ENCODE measurements at places on chromosomes 3 and 15.

- DNase-seq = no peak
Measured at GRCh38 chr3:100899440-100900091, 93.7 kb downstream of the ABI3BP start.

DNA sequence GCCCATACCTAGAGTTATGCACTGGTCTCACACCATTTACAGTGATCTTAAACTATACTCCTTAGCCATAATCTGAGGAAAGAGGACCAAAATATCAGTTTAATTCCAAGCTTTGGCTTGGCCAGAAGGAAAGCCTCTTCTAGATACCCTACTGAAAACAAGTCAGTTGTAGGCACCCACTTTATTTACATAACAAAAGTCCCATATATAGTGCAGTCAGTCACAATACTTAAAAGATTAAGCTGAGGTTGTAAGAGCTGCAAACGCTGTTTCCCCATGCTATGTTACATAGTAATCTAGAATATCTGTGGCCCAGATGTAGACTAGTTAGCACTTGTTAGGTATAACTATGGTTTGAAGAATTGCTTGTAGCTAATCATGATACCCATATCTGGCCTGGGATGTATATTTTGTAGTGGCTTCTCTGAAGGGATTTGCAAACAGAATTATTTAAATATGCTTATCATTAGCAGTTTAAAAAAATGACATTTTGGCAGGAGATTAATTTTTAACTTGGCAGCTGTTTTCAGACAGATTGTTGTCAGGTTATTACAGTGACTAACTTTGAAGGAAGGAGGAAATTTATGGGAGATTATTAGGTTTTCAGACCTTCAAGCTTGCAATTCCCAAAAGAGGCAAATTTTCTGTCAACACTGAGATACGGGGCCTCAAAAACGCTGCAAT, 160.4 kb upstream of the SLC2A2 start:
- no peak for DNase-seq

- DNase-seq = no peak
Measured at GRCh38 chr3:144106970-144107369, 135.3 kb downstream of the DIPK2A start.

GRCh38 chr15:72203507-72203837, 5.9 kb upstream of the GRAMD2A start:
- DNase-seq = peak; percentile 77

DNA sequence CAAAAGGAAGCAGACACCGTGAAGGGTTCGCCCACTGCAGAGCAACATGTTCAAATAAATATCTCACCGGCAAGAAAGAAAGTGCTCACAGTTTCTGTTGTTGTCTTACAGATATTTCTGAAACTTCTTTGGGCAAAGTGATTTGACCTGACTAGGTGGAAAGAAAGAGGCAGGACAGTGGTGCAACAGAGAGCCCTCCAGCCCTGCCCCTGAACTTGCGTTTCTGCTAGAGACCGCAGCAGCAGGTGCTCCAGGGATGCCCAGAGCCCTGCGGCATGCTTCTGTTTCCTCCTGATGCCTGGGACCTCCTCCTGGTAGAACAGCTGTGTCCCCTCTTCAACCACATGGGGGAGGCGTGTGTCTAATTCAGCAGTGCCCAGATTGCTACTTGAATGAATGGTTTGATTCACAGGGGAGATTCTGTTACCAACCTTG, 123.4 kb downstream of the ATP10A start:
- peak; percentile 2 for DNase-seq

DNA sequence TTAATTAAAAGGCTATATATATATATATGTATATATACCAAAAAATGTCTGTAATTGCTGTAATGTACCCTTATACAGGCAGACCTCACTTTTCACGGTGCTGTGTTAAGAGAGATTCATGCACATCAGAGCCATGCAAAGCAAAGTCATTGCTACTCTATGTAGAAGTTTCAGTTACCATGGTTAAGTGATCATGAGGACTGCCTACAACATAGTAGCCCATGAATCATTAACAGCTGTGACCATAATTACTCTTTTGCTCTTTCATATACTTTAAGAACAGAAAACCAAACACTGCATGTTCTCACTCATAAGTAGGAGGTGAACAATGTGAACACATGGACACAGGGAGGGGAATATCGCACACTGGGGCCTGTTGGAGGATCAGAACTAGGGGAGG, 225.3 kb upstream of the EPHA3 start:
- DNase-seq = peak; percentile 41

DNA sequence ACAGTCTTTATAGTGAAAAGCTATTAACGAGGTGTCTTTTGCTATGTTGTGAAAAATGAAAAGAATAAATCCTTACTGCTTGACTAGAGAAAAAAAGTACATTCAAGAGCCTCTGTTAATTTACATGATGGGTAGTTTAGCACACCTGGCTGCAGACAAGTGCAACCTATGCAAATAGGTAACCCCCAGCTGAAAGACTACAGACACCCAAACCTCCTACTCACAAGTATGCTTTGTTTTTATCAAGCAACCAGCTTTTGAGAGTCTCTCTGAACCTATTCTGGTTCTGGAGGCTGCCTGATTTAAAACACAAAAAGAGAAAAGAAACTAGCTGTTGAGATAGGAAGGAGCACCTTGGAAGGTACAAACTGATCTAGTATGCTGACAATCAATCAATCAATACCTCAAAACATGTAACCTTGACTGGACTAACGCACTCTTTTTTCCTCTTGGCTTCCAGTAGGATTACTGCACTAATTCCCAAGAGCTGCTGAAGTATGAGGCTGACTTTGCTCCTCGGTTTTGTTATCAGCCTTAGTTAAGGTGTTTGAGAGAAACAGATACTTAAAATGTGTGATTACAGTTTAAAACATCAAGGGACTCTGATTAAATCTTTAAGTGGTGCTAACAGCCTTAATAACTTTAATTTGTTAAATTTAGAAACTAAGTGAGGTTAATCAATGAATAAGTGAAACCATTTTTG, 63.6 kb downstream of the OSBPL10 start:
- DNase-seq = no peak

DNA sequence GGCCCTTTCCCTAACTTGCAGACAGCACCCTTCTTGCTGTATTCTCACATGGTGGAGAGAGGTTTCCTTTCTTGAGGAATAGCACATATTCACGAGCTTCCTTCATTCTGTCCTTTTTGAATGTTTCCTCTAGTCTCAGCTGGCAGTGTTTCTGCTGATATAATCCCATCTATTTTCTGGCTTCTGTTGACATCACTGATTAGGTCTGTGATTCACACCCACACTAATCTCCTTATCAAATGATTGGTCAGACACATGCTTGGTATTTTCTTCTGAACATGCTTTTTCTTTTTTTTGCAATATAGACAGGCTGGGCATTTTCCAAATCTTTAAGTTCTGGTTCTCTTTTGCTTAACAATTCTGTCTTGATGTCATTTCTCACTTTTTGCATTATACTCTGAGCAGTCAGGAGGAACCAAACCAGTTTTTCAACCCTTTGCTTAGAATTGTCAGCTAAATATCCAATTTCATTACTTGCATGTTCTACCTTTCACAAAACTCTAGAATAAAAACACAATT, 65.4 kb downstream of the OXSM start:
- no peak for DNase-seq

- DNase-seq = peak; percentile 87
Measured at GRCh38 chr3:188345223-188345622, 191.3 kb downstream of the LPP start.

DNA sequence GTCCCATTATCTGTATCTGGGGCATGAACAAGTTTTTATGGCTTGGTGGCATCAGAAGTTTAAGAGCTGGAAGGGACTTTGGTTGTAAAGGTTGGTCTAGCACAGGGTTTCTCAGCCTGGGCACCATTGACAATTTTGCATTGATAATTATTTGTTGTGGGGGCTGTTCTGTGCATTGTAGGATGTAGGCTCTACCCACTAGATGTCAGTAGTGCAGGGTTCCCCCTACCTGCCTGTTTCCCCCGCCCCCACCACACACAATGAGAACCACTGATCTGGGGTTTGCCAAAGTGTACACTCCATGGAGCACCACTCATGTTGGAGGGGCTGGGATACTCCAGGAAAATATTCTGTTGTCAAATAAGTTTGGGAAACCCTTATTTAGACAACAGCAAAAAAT, 42.7 kb downstream of the PLCL2 start:
- no peak for DNase-seq

DNA sequence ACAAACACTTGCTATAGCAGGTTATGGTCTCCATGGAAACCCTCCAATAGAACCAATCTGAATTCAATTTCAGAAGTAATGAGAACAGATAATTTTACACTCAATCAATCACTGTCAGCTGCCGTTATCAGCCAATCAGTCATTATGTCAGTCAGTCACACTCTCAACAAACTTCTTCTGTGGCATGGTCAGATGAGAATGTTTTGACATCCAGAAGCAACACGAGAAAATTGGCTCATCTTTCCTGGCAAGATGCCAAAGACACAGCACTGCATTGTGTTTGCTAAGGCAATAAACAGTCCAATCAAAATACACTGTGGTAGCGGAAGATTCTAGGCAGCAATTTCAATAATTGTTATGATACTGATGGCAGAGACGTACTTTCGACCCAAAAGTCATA, 190.7 kb downstream of the RORA start:
- no peak for DNase-seq

DNA sequence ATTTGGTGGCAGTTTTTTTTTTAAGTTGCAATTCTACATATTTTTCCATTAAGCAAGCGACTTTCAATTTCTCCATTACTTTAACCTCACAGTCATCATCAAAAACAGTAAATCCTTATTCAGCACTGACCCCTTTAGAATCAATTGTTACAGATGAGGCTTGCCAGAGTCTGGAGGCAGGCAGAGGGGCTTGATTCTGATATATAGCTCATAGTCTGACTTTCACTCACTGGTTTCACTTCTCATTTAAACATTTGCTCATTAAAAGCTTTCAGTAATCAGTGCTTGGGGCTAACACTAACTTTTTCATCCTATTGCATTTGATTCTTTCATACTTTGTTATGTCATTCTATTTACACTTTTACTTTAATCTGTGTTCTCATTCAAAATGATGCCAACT, 88.4 kb downstream of the PYDC2 start:
- no peak for DNase-seq

- DNase-seq = no peak
Measured at GRCh38 chr3:132354916-132355702, 37.9 kb downstream of the ACP3 start.

DNA sequence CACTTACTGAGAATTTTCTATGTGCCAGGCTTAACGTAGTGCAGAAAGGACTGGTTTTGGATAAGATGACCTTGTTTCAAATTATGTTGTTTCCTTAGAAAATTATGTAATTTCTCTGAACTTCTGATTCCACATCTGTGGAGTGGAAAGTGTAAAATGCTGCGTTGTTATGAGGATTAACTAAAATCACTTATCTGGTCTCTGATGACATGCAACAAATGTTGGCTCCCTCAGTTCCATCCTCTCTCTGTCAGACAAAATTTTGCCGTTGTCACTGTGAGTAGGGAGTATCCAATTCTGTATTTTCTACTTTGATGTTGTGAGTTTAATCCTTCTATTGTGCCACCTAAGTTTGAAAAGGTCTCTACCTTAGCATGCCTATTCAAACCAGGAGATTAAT, 175.5 kb downstream of the KCNMB2 start:
- no peak for DNase-seq

DNA sequence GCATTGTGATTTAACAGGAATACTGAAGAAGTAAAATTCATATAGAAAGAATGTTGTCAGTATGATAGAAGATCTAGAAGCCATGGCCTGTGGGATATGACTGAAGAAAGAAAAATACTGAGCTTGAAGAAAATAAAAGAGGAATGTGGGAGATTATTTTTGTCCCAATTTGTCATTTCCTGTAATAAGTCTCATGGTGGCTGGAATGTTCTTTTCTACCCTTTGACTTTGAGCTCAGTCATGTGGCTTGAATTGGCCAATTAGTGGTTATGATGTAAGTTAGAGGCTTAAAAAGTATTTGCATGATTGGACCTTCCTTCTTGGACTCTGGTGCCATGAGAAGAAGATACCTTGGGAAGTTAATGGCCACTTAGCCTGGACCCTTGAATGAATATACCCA, 14.1 kb downstream of the APH1B start:
- peak; percentile 66 for DNase-seq
